Sigmoid colon (tissue), 7 donors: ENCODE measurements at places on chromosomes 4 and X. TPM values are rescaled to one million over a fixed set of nuclear protein-coding genes. Genes with fewer than 3 reads are reported as not detected.
A peak's percentile ranks its signal among the peaks of the same experiment; 100 is the strongest.

GRCh38 chr4:109998867-109999584, 86.3 kb downstream of the EGF start:
- no peak overlapping the region for H3K27ac ChIP-seq
- H3K4me3 ChIP-seq, result no peak overlapping the region
- H3K36me3 ChIP-seq, result no peaks in the 10 kb centered on the region
- no peaks in the 10 kb centered on the region for H3K4me1 ChIP-seq

Gene RBMX2
- 22.7 TPM for total RNA-seq

DNA sequence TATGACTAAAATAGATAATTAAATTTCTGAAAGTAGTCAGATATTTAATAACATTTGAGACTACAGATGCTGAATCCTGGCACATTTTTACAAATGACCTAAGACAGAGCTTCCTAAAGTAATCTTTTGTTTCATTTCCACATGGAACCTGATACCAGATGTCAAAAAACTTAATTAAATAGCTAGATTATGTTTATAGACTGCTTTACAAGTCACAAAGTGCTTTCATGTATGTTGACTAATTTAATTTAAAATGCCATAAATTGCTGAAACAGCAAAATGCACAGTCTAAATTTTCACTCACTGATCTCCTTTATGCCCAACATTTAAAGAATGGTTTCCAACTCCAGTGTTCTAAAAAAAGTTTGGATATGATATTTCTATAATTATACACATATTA, 299.1 kb upstream of the TBX22 start:
- no peaks in the 10 kb centered on the region for H3K4me1 ChIP-seq
- no peaks in the 10 kb centered on the region for H3K36me3 ChIP-seq
- H3K27ac ChIP-seq, result no peak overlapping the region
- no peaks in the 10 kb centered on the region for H3K27me3 ChIP-seq

- H3K27me3 ChIP-seq, result no peaks in the 10 kb centered on the region
- no peak overlapping the region for H3K4me3 ChIP-seq
- H3K4me1 ChIP-seq, result peaks cover 7% of the 10 kb centered on the region
- DNase-seq, result no peak
- no peak overlapping the region for H3K27ac ChIP-seq
Observed at GRCh38 chr4:48375651-48376304, 34.4 kb downstream of the SLAIN2 start.

- no peaks in the 10 kb centered on the region for H3K4me1 ChIP-seq
- no peak for DNase-seq
- no peak overlapping the region for H3K4me3 ChIP-seq
- no peaks in the 10 kb centered on the region for H3K27me3 ChIP-seq
- no peaks in the 10 kb centered on the region for H3K36me3 ChIP-seq
Observed at GRCh38 chr4:71411981-71412380, 73.2 kb downstream of the SLC4A4 start.

DNA sequence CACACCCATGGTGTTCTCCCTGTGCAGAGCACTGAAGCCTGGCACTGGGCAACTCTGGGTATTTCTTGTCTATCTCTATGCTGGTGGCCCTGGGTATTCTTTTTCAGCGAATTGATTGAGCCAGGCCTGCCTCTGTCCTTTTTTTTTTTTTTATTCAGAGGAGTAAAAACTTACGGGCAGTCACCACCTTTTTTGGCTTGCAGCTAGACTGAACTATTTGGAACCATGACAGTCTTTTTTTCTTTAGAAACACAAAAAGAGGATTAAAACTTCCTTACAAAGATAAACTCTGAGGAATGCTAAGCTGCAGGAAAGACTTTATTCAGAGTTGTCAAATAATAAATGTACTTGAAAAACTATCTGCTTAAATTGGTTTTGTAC, 119.2 kb upstream of the STIM2 start:
- peaks cover 15% of the 10 kb centered on the region for H3K36me3 ChIP-seq
- H3K27me3 ChIP-seq, result no peaks in the 10 kb centered on the region
- no peak overlapping the region for H3K27ac ChIP-seq
- H3K4me1 ChIP-seq, result no peaks in the 10 kb centered on the region
- no peak overlapping the region for H3K4me3 ChIP-seq

DNA sequence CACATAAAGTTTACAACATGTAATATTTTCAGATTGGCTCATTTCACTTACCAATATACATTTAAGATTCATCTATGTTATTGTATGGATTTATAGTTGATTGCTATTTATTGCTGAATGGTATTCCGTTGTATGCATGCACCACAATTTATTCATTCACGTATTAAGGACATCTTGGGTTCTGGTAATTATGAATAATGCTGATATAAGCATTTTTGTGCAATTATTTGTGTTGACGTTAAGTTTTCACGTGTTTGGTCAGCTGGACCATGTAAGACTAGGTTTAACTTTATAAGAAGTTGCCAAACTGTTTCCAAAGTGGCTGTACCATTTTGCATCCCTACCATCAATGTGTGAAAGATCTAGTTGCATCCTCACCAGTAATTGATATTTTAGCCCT, 35.1 kb downstream of the MAGEB10 start:
- H3K27me3 ChIP-seq, result no peaks in the 10 kb centered on the region
- no peak overlapping the region for H3K27ac ChIP-seq
- H3K36me3 ChIP-seq, result no peaks in the 10 kb centered on the region
- no peak overlapping the region for H3K4me3 ChIP-seq
- no peaks in the 10 kb centered on the region for H3K4me1 ChIP-seq

DNA sequence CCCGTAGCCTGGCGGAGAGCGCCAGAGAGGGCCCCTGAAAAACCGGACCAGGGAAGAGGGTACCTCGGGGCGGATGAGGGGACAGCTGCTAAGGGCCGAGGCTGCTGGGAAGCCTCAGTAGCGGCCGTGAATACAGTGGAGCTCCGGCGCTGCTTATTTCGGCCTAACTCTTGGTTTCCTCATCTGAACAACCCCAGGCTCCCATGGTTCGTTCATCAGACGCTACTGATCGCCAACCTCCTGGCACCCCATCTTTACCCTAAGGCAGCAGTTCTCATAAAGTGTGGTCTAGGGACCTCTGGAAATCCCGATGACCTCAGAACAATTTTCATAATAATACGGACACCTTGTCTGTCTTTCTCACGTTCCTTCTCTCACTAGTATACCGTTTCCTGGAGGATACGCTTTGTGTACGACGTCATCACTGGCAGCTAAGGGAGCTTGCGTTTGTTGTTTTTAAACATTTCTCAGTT, 645 bp upstream of the RAB28 start:
- H3K27me3 ChIP-seq, result no peaks in the 10 kb centered on the region
- H3K4me3 ChIP-seq, result peak overlapping the region; percentile 80
- no peak for DNase-seq
- no peaks in the 10 kb centered on the region for H3K36me3 ChIP-seq
- peak overlapping the region; percentile 97 for H3K27ac ChIP-seq

- H3K27ac ChIP-seq, result no peak overlapping the region
- DNase-seq, result no peak
- no peaks in the 10 kb centered on the region for H3K36me3 ChIP-seq
Observed at GRCh38 chr4:138086611-138087041, 155.5 kb downstream of the SLC7A11 start.

Gene PDCL2
- total RNA-seq, result not detected

DNA sequence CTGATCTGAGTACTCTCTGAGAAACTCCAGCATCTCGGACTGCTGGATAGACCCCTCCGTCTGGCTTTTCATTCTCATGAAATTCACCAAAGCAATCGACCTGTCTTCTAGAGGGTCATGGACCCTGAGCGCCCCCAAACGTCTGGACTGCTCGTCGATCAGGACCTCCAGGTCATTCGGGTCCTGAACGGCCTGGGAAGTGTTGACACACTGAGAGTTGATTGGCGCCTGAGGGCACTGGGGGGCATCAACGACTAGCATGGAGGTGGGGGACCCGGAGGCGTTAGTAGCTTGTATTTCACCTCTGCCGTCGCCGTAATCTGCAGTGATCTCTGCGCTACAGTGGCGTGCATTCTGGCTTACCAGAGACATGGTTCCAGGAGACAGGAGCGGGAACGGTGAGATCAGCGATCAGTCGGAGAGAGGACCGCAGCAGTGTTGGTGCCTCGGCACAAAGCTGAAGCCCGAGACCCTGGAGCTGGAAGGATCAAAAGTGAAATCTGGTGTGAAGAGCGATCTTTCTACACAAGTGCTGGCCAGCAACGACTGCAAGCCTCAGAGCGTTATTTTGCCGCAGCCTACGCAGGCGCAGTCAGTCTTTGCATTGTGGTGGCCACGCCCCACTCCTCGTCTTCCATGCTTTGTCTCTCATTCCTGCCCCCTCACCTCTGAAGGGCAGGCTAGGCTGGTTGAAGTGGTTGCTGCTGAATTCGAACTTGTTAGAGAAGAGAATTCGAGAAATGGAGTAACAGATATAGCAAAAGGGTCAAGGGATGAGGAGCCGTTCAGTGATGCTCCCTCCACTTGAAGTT, at the start of gene MAGEE2:
Gene MAGEE2 (minus strand): TSS at position 575 of the 812 bp plus-strand sequence. CDS start 203 bp downstream, at position 372.
- peak within 1 kb of the TSS; percentile 21 for H3K4me3 ChIP-seq
- no peak for DNase-seq
- no peaks in the 10 kb centered on the region for H3K4me1 ChIP-seq
- H3K27me3 ChIP-seq, result no peaks in the 10 kb centered on the region
- H3K27ac ChIP-seq, result no peak within 1 kb of the TSS

Gene BBS12
- 5.1 TPM for total RNA-seq

- H3K36me3 ChIP-seq, result no peaks in the 10 kb centered on the region
- no peaks in the 10 kb centered on the region for H3K4me1 ChIP-seq
- peak; percentile 30 for DNase-seq
- peaks cover 14% of the 10 kb centered on the region for H3K27me3 ChIP-seq
- H3K27ac ChIP-seq, result no peak overlapping the region
Observed at GRCh38 chr4:5954056-5954760, 61.3 kb upstream of the CRMP1 start.

- no peaks in the 10 kb centered on the region for H3K36me3 ChIP-seq
- H3K27me3 ChIP-seq, result no peaks in the 10 kb centered on the region
- H3K4me1 ChIP-seq, result no peaks in the 10 kb centered on the region
- DNase-seq, result no peak
Observed at GRCh38 chr4:81135501-81135900, 79.5 kb downstream of the PRKG2 start.

- H3K27ac ChIP-seq, result no peak overlapping the region
- no peaks in the 10 kb centered on the region for H3K4me1 ChIP-seq
- no peak for DNase-seq
- H3K36me3 ChIP-seq, result peaks cover 11% of the 10 kb centered on the region
Observed at GRCh38 chr4:1021386-1022050, 10.1 kb downstream of the FGFRL1 start.

DNA sequence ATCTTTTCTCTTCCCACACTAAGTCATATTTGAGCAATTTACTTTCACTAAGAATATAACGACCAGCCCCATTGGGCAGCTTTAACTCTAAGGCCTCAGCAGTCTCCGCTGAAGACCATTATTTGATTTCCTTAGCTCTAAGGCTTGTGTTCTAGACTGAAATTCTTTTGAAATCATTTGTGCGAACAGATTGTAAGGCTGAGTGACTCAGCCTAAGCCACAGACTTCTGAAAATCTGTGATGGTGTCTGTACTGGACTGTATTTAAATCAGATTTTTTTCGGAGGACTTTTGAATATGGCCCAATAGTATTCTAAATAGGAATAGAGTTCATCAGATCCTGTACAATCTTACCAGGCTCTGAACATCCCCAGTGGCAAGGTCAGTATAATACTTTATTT, 150.3 kb upstream of the TECRL start:
- no peak for DNase-seq
- H3K4me1 ChIP-seq, result no peaks in the 10 kb centered on the region
- no peaks in the 10 kb centered on the region for H3K27me3 ChIP-seq
- H3K36me3 ChIP-seq, result no peaks in the 10 kb centered on the region

Gene BANK1
- total RNA-seq, result 1.1 TPM

DNA sequence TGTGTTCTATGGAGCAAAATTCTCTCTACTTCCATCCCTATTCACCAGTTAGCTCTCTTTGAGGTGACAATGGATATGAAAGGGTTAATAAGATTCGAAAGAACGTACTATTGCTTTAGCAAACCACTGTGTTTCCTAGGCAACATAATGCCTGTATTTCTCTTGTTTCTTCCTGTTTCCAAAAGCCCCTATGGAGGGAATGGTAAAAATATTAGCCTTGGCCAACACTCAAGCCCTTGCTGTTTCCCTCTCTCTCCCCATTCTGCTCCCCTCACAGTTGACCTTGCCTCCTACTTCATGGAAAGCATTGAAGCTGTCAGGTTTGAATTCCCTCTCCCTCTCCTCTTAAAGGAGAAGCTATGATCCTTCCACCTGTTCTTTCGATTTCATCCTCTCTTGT, 9.6 kb upstream of the PGRMC1 start:
- H3K27me3 ChIP-seq, result no peaks in the 10 kb centered on the region
- no peak overlapping the region for H3K4me3 ChIP-seq
- DNase-seq, result no peak
- no peak overlapping the region for H3K27ac ChIP-seq
- no peaks in the 10 kb centered on the region for H3K36me3 ChIP-seq

DNA sequence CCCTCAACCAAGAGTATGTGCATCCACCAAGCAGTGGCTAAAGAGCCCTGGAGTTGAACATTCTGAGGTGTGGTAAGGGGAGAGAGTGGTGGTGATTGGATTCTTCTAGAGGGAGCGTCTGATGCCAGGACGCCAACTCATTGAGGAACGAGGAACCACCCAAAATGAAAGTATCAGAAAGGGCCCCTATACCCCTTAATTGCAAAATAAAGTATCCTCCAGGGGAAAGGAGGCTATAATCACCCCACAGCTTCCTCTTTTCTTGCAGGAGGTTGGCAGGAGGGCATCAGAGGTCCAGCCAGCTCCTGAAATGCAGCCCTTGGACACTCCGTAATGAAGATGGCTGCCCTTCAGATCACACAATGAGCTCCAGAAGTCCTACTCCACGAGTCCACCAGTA, 5.3 kb upstream of the KIAA1210 start:
- DNase-seq, result no peak
- H3K4me1 ChIP-seq, result no peaks in the 10 kb centered on the region
- H3K36me3 ChIP-seq, result no peaks in the 10 kb centered on the region
- H3K27ac ChIP-seq, result no peak overlapping the region
- no peak overlapping the region for H3K4me3 ChIP-seq

GRCh38 chr4:172578712-172579111, 589.9 kb upstream of the GALNT7 start:
- H3K27me3 ChIP-seq, result no peaks in the 10 kb centered on the region
- DNase-seq, result no peak
- no peaks in the 10 kb centered on the region for H3K4me1 ChIP-seq
- H3K4me3 ChIP-seq, result no peak overlapping the region
- no peak overlapping the region for H3K27ac ChIP-seq
- H3K36me3 ChIP-seq, result no peaks in the 10 kb centered on the region

- H3K4me1 ChIP-seq, result no peaks in the 10 kb centered on the region
- H3K27me3 ChIP-seq, result no peaks in the 10 kb centered on the region
- DNase-seq, result no peak
- no peak overlapping the region for H3K4me3 ChIP-seq
Observed at GRCh38 chr4:10015140-10015753, 6.0 kb downstream of the SLC2A9 start.

Gene BEX1
- total RNA-seq, result 6.9 TPM
